IPS DF 19.7 (cell line): ENCODE measurements at places on chromosomes 12 and 14.

DNA sequence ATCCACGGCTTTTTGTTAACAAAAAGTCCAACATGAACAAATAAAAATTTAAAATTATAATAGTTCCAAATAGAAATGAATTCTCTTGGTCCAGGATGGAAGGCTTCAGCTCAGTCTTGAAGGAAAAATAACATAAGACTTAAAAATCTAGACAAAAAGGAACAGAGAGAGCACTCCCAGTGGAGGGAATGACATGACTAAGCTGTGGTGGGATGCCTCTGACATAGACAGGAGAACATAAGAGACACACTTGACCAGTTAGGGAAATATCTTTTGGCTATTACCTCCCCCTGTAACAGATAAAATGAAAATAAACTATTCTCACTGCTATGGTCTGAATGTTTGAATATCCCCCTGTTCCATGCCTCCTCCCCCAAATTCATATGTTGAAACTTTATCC, 106.8 kb downstream of the BBS10 start:
- no peak for DNase-seq

DNA sequence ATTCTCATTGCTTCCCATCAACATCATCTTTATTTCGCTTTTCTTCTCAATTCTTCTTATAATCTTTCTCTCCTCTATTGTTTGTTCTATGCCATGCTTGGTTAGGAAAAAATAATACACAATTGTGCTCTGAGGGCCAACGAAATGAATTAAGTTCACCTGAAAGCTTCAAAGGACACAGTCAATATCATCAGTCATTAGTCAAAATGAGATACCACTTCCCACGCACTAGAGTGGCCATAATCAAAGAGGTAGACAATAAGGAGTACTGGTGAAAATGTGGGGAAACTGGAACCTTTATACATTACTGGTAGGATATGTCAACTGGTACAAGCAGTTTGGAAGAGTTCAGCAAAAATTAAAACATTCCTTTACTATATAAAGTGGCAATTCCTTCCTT, 91.5 kb downstream of the TMTC1 start:
- no peak for DNase-seq

DNA sequence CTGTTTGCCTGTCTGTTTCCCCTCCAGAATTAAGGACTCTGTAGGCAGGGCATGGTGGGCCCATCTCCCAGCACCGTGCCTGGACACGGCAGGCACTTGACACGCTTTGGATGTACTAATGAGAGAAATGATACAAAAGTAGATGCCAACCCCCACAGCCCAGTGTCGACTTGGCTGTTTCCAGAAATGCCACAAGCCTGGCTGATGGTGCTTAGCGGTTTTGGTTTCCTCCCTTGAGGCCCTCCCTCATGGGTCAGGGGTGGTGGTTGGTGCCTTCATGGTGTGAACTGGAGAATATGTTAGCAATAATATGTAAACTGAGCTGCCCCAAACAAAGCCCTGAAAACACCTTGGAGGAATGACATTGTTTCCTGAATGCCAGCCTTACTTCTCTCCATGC, 55.5 kb upstream of the ESRRB start:
- no peak for DNase-seq

- DNase-seq: no peak
Observed at GRCh38 chr14:103286460-103286859, 47.6 kb upstream of the EIF5 start.

DNA sequence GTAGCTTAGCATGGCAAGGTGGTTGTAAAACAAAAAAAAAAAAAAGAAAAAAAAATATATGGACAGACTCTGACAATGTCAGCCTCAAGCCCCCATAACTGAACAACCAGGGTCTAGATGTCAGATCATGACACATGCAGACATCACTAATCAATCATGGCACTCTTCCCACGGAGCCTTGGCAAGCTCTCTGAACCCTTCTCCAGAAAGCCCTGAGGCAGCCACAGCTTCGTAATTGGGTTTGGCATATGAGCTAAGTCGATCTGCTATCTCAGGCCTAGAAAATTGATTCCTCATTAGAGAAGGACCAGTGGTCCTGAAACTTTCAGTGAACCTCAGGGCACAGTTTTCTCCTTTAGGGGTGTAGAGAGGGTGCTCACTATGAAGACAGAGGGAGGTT, 112.2 kb downstream of the GPR135 start:
- no peak for DNase-seq
